ENCODE measurements at places on chromosomes 11 and 22.

DNA sequence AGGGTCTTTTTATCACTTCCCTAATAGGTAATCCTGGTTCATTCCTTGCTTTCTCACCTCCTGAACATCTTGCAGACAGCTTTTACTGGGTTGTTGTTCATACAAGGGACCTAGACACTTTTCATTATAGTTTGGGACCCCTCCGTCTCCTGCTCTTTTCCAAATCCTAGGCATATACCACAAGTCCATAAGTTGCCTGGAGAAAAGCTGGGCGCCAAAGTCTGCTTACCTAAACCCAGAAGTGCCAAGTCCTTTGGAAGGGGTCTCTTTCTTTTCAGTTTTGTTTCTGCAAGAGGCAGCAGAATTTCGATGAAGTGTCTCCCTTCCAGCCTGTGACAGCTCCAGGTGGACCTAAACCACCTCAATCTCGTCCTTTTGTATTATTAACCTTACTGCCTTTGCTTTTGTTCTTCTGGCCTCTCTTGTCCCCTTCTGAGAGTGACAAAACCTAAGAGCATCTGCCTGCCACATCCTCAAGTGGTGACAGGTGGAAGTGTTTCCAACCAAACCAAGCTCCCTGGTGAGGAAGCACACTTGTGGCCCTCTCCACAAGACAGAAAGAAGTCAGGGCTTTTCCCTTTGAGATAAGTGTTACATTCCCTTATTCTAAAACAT is 19.5 kb upstream of the P2RY6 start:
- DNase-seq = no peak

DNA sequence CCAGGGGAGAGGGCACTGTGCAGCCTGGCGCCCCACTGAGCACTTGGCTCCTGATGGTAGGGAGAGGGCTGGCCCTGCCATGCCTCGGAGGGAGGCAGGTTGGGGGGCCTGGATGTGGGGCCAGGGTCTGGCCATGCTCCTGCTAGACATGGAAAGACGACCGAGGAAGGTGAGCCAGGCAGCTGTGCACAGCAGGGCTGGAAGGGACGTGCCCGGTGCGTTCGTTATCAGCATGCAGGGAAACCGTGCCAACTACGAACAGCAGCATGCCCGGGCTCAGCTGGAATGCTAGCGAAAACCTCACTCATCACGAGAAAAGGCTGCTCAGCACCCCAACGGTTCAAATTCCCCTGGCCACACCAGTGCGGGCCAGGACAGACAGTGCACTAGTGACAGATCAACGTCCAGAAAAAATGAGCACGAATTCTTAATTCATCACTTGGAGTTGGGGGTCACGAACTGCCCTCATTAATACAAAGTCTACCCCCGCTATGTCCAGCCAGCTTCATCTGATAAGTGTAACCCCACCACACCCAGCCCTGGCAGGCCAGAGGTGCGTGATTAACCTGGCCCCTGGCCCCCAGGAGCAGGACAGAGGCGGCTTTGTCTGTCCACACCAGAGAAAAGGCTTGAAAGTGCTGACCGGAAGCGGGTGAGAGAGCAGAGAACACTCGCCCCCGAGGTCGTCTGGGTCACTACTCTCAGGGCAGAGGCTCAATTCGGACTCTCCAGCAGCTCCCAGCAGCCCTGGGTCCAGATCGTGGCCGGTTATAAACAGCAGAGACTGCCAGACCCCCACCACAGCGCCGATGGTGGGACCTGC is 84.2 kb downstream of the CELSR1 start:
- no peak for DNase-seq

GRCh38 chr22:32808038-32808445 is 6.5 kb downstream of the TIMP3 start:
- no peak for DNase-seq

DNA sequence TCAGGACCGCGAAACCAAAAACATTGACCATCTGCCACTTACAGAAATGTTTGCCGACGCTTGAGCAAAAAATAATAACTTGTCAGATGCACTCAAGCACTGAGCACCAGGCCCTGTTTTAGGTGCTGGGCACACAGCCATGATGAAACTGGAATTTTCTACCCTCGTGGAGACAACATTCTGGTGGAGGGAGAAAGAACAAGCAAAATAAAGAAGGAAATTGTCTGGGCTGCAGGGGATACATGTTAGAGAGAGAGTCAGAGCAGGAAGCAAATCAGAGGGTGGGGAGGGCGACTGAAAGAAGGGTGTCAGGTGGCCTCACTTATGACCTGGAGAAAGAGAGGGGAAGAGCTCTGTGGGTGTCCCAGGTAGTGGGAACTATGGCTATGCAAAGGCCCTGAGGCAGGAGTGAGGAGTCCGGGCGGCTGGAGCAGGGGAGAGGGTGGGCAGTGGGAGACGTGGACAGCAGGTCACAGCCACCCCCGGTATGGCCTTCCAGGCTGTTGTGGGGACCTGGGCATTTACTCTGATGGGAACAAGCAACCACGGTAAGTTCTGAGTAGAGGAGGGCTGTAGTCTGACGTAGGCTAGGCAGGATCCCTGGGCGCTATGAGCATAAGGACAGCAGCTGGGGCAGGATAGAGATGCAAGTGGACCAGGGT is 78.8 kb downstream of the MYEOV start:
- DNase-seq = no peak

- peak; percentile 30 for DNase-seq
Measured at GRCh38 chr11:47797633-47798032, 30.5 kb upstream of the FNBP4 start.

GRCh38 chr22:37676736-37677492 is 1.5 kb downstream of the LGALS1 start:
- DNase-seq = peak; percentile 94

GRCh38 chr11:114081641-114082414 is 22.3 kb downstream of the ZBTB16 start:
- DNase-seq = no peak

DNA sequence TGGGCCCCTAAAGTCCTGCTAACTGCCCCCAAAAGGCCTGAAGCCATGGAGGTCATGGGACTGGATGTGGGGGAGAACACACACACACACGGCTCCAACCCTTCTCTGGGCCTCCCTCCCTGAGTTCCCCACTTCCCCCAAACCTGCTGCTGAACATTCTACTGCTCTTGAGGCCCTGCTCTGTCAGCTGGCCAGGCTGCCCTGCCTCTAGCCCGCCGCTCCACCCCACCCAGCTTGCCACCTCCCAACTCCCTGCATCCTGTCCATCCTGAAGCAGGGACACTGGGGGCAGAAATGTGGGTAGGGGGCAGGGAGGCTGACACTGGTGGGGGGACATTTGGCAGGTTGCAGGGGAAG is 1.0 kb downstream of the KCNJ4 start:
- no peak for DNase-seq

DNA sequence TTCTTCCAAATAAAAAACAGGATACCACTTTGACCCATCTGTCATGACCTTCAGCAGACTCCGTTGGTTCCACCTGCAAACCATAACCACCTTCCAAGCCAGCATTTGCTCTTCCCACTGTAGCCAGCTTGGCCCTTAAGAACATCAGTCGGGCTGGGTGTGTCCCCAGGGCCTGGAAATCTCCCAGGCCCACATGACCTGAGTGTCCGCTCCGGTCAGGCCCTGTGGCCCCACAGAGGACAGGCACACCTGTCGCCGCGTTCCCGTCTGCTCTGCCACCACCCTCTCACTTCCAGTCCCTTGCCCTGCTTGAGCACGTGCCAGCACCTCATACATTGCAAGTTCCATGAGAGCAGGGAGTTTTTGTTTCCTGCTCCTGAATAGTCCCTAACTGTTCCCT is 65.7 kb upstream of the PITPNB start:
- DNase-seq = no peak

- DNase-seq = no peak
Measured at GRCh38 chr11:35676611-35676965, 14.0 kb downstream of the TRIM44 start.

DNA sequence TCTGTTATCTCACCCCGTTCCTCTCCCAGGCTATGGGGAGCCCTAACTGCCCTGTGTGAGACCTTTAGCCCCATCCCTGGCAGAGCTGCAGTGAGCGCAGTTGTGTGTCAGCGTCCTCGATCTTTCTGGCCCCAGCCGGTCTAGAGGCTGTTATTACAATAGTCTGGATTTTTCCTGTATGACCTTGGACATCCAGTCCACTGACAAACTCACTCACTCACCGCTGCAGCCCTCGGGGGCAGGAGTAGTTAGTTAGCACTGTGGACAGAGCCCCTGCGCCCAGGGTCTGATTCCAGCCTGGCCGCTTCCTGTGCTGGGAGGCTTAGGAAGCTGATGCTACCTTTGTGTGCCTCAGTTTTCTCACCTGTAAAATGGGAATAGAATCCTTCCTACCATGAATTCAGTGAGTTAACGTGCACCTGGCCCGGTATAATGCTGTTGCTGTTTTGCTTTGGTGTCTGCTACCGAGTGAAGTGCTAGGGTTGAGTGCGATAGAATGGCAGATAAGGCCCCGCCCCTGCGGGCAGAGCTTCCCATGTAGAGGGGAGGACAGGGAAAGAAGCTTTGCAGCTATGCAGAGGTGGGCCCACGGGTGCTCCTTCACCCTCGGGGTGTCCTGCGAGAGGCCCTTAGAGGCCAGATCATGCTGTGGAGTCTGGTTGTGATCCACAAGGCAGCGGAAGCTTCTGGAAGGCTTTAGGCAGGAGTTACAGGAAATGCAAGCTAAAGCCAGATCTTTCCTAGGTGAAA is 3.0 kb downstream of the LRP5 start:
- DNase-seq = no peak

DNA sequence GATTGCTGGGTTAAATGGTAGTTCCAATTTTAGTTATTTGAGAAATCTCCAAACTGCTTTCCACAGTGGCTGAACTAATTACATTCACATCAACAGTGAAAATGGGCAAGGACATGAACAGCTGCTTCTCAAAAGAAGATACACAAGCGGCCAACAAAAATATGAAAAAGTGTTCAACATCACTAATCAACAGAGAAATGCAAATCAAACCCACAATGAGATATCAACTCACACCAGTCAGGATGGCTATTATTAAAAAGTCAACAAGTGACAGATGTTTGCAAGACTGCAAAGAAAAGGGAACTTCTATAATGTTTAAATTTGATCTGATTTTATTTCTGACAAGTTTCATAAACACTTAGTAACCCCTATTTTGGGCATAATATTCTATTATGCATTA is 537.5 kb downstream of the DLG2 start:
- DNase-seq = no peak

DNA sequence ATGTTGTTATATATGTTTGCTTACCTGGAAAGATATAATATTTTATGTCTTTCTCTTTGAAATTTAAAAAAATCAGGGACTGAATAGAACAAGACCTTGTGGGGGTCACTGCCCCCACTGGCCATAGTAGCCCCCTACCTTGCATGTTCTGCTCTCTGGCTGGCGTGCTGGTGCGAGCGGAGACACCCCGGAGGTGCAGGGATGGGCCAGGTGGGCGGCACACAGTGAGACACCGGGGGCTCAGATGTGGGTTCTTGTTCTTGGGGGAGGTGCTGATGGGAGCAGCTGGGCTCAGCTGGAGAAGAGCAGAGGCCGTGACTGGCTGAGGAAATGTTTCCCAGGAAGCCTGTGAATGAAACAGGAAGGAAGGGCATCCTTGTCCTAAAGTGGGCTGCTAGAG is 20.2 kb downstream of the GAB4 start:
- no peak for DNase-seq

DNA sequence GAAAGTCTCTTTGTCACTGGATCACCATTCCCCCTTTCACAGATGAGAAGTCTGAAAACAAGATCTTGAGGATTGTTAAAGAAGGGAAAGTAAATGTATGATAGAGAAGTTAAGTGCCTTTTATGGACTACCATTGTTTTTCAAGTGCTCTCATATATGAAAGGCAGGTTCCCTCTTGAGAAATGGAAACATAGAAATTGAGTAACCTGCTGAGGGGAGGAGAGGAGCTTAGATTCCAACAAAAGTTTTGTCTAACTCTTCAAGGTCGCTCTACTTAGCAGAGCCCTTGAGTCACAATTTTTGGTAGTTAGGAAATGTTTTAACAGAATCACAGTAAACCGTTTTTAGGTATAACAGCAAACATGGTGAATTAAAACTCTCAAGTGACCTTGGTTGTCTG is 80.1 kb downstream of the SVIP start:
- DNase-seq = no peak

DNA sequence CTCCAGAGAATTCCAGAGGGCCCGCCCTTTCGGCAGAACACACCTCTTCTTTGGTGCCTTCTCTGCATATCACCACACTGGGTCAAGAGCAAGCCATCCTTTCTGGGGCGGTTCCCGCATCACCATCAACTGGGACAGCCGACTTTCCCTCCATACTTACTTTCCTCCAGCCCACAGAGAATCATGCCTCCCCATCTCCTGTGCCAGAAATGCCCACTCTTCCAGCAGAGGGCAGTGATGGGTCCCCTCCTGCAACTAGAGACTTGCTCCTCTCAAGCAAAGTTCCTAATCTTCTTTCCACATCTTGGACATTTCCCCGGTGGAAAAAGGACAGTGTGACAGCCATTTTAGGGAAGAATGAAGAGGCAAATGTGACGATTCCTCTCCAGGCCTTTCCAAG is 157.7 kb downstream of the C11orf91 start:
- DNase-seq = peak; percentile 13

DNA sequence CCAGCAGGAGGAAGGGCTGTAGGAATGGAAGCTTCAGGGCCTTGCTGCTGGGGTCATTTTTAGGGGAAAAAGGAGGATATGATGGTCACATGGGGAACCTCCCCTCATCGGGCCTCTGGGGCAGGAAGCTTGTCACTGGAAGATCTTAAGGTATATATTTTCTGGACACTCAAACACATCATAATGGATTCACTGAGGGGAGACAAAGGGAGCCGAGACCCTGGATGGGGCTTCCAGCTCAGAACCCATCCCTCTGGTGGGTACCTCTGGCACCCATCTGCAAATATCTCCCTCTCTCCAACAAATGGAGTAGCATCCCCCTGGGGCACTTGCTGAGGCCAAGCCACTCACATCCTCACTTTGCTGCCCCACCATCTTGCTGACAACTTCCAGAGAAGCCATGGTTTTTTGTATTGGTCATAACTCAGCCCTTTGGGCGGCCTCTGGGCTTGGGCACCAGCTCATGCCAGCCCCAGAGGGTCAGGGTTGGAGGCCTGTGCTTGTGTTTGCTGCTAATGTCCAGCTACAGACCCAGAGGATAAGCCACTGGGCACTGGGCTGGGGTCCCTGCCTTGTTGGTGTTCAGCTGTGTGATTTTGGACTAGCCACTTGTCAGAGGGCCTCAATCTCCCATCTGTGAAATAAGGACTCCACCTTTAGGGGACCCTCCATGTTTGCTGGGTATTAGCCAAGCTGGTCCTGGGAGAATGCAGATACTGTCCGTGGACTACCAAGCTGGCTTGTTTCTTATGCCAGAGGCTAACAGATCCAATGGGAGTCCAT is 14.1 kb downstream of the IL10RA start:
- DNase-seq = no peak

DNA sequence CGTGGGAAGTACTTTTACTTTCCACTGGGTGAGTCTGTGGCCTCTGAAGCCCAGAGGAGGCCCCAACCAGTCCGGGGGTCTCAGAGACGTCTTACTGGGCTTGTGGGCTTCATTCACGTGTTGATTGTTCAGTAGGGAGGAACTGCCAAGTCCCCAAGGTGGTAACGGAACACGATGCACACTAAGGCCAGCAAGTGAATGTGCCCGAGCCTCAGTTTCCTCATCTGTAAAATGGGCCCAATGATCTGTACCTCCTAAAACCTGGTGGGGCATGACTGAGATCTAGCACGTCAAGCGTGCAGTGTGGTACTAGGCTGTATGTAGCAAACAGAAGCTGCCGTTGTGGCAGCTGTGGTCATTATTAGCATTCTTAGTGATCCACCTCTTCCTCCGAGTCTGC is 499.1 kb downstream of the MN1 start:
- DNase-seq = no peak

- DNase-seq = no peak
Measured at GRCh38 chr11:12885717-12886239, 123.3 kb upstream of the RASSF10 start.

All from stimulated activated CD4-positive, alpha-beta T cell treated with anti-CD3 and anti-CD28 coated beads, Interleukin-15, amount 100 ng/mL, for 48 hours (primary cell).